ENCODE measurements at places on chromosomes 16 and 17. TPM values are rescaled to one million over a fixed set of nuclear protein-coding genes. Genes with fewer than 3 reads are reported as not detected.

KRTAP3-2 gene
- not detected for total RNA-seq

OR2C1 gene
- not detected for total RNA-seq

TBC1D26 gene
- not detected for total RNA-seq

SLC16A6 gene
- 1.6 TPM for total RNA-seq

GRCh38 chr16:35687781-35688180 lies 2228.4 kb downstream of the TP53TG3F start:
- no peak for DNase-seq

DNA sequence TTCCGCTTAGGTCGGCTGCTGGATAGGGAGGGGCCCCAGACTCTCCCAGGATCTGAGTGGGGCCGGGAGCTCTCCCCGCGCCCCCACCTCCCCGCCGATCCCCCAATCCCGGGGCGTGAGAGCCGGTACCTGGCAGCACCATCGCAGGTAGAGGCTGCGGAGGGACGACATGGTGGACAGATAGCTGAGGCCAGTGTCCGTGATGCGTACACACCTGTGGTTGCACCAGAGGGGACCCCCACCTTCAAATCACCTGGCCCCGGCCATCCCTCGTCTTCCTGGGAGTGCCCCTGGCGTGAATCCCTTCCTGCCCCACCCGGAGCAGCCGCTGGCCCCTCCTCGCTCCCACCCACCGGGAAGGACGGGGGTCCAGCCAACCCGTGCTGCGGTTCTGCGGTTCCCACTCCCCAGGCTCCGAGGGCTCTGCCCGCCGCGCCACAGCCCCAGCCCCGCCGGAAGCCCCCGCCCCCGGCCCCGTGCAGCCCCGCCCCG lies 4.7 kb upstream of the WDR24 start:
- DNase-seq: no peak

CTF1 gene
- 3.6 TPM for total RNA-seq

C16orf82 gene
- not detected for total RNA-seq

SLFN12L gene
- 0.35 TPM for total RNA-seq

DNA sequence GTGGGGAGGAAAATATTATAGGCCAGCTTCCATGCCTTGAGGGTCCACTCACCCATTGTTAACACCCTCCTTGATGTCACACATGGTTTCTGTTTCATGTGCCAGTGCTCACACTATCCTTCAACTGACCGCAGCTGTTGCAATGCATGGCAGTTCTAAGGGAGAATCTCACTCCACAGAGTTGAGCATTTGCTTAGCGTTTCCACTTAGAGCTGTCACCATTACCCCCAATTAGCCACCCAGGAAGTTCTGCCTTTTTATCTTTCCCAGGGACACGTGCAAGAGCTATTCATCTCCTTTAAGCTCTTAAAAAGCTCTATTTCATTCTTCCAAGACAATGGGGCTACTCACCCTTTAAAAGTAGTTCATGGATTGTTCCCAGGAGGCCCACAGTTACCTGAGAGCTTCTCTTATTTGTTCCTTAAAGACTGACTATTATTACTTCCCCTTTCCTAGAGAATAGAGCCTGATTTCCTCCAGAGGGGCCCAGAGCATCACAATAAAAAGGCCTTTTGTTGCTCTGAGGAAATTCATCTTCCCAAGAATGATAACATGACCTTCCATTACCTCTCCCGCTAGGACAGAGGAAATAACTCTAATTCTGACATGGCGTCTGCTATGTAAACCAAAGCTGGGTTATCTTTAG lies 126.8 kb downstream of the CACNG3 start:
- no peak for DNase-seq

ALOX15B gene
- 18.5 TPM for total RNA-seq

GRCh38 chr17:74010903-74011302 lies 192.6 kb upstream of the RPL38 start:
- no peak for DNase-seq

DNA sequence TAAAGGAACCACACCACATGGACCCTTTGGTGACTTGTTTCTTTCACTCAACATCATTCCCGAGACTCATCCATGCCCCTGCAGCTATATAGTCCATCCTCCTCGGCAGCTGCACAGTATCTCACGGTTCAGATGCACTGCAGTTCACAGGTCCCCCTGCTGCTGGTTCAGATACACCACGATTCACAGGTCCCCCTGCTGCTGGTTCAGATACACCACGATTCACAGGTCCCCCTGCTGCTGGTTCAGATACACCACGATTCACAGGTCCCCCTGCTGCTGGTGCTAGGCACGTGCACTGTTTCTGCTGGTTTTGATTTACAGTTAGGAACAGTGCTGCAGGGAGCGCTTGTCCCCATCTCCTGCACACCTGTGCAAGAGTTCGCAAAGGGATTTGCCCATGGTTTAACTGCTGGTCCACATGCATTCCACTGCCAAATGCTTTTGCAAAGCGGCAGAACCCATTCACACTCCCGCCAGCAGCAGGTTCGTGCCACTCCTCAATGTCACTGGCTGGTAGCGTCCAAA lies 3.8 kb downstream of the HSDL1 start:
- DNase-seq: no peak

DNA sequence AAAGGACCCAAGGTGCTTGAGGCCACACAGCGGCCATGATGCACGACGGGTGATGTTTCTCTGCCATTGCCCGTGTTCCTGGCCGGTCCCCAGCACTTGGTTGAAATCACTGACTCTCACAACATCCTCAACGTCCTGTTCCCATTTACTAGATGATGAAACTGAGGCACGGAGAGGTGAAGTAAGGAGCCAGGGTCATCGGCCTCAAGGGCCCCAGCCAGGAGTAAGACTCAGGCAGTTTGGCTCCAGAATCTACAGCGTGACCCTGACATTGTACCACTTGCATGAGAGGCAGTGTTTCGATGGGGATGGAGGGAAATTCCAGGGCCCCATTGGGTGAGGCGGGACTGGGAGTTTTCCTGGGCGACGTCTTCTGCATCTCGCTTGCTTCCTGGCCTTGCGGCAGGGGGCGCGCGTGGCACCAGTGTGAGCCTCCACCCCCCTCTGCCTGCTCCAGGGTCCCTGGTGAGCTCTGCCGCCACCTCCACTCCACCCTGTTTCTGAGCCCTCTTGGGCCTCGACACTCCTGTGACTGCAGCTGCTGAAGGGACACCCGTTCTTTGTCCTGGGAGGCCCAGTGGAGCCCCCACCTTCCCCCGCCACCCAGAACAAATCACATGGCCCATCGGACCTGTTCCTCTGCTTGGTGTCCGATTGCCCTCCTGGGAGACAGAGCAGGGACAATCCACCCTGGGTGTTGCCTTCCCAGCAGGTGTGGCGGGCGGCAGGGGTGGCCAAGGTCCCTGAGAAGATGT lies 133.0 kb upstream of the GSE1 start:
- no peak for DNase-seq

- no peak for DNase-seq
These were observed 2.6 kb downstream of the MXRA7 start for GRCh38 chr17:76707985-76708807.

DNA sequence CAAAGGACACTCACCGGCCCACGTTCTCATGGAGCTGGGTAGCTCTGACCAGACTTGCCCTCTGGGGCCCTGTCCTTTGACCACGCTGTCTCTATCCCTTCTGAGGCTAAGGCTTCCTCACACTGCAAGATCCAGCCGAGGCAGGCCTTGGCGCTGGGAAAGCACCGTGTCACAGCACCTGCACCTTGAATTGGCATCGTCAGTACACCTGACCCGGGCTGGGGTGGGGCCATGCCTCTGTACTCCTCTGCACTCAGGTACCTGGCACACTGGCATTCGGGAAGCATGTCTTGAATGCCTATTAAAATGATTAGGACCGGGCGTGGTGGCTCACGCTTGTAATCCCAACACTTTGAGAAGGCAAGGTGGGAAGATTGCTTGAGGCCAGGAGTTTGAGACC lies 6.0 kb downstream of the TBC1D24 start:
- no peak for DNase-seq

DNA sequence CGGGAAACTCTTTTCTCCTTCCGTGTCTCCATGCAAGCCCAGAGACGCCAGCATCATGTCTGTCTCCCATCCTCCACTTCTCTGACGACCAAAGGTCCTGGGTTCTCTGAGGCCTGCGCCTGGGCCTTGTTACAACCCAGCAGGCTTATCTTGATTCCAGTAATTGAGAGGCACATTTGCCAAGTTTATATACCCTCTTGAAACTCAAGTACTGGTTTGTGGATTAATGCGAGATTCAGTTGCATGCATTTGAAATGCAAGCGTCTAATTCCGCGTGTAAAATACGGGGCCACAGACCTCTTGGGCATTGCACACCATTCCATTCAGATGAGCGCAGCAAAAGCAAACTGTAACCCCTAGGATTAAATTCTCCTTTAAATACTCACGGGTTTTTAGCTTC lies 28.7 kb upstream of the CRISPLD2 start:
- DNase-seq: no peak

DNA sequence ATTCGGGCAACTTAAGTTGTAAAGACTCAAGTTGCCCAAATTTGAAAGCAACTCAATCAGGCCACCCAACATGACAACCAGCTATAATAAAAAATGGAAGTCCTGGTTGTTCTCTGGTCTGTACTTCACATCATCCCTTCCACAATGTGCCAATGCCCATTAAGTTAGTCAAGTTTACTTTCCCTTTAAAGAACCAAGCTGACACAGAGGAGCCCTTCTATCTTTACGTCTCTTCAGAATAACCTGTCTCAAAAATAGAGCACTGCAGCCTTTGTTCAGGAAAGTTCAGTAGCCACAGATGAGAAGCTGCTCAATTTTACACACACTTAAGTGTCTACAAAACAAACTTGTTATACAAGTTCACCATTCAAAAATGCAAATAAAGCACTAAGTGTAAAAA lies 75.1 kb upstream of the C17orf78 start:
- no peak for DNase-seq

KRT13 gene
- total RNA-seq: not detected

C17orf58 gene
- 12.9 TPM for total RNA-seq

KRT33A gene
- total RNA-seq: not detected

DNA sequence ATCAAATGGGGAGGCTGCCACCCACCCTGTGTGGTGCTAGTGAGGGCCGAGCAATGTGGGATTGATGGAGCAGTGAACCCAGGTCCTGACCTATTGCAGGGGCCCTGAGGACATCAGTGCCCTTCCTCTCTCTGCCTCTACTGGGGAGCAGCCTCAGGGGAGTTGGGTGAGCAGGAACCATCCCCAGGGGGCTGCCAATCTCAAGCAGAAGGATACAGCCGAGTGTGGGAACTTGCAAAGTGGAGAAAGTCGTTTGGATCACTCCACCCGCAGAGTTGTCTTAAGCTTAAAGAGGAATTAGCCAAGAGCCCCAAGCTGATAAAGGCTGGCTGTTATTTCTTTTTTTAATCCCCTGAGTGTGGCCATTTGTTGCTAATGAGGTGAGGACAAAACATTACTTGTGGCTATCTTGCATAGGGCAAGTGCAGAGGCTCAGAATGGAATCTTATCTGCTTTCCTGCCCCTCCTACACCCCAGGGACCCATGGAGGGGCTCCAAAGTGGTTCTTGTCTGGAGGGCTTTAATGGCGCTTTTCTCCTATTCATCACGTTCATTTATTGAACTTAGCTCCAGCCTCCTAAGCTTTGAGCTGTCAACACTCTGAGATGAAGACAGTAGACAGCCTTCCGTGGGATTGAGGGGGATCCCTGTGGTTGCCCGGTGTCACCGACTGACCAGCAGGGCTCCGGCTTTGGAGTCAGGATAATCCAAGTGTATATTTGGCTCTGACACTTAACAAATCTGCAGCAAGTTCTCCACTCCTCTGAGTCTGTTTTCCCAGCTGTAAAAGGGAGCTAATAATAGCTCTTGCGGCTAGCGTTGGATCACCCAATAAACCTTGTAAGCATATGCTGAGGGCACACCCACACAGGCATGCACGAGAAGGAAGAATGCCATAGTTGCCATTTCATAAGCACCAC lies 45.1 kb downstream of the MYH11 start:
- peak; percentile 68 for DNase-seq

All from MCF 10A (cell line).